Right hindlimb (tissue), 1 donor: ENCODE measurements at places on chromosomes 16 and 17.

GRCh38 chr17:35915153-35915964 is 15.2 kb downstream of the RDM1 start:
- no peak for DNase-seq

DNA sequence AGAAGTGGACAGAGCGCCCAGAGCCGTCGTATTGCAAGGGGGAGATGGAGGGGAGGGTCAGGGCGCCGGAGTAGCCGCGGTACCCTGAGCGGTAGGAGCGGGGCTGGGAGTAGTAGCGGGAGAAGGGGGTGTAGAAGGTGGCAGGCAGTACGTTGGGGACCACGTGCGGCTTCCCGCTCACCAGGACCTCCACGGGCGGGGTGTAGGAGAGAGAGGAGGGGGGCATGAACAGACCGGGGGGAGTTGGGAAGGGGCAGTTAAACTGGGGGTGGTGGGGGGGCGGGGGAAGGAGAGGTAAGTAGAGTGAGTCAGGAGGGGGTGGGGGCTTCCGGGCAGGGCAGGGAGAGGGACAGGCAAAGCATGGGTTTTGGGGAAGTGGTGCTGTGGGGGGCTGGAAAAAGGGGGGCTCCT is 16.8 kb downstream of the ST6GALNAC2 start:
- no peak for DNase-seq

- no peak for DNase-seq
These were observed 27.7 kb upstream of the CHMP6 start for GRCh38 chr17:80963812-80964543.

GRCh38 chr16:74291577-74292208 is 4.9 kb upstream of the PSMD7 start:
- DNase-seq = no peak

- no peak for DNase-seq
These were observed 55.9 kb downstream of the TBC1D16 start for GRCh38 chr17:79979816-79980215.

- DNase-seq = no peak
These were observed 81.3 kb downstream of the METRNL start for GRCh38 chr17:83160443-83161297.

DNA sequence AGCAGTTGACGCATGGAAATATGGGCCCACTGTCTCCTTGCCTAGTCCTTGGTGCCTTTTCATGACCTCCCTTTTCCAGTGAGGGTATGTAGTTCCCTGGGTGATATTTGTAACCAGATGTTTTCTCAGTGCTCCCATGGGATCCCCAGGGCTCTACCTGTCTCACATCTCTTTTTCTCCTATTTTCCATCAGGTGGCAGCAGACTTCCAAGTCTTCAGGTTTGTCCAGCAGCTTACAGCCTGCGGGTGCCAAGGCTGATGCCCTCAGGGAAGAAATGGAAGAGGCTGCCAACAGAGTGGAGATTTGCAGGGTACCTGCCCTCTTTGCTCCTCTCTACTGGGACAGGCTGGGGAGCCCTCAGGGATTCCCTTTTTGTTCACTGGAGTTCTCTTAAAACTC is 89.1 kb downstream of the ELAC2 start:
- DNase-seq = no peak

GRCh38 chr16:3282103-3282729 is 1.1 kb upstream of the ZNF263 start:
- no peak for DNase-seq

- no peak for DNase-seq
These were observed 12.3 kb upstream of the CARMIL2 start for GRCh38 chr16:67632415-67633172.

DNA sequence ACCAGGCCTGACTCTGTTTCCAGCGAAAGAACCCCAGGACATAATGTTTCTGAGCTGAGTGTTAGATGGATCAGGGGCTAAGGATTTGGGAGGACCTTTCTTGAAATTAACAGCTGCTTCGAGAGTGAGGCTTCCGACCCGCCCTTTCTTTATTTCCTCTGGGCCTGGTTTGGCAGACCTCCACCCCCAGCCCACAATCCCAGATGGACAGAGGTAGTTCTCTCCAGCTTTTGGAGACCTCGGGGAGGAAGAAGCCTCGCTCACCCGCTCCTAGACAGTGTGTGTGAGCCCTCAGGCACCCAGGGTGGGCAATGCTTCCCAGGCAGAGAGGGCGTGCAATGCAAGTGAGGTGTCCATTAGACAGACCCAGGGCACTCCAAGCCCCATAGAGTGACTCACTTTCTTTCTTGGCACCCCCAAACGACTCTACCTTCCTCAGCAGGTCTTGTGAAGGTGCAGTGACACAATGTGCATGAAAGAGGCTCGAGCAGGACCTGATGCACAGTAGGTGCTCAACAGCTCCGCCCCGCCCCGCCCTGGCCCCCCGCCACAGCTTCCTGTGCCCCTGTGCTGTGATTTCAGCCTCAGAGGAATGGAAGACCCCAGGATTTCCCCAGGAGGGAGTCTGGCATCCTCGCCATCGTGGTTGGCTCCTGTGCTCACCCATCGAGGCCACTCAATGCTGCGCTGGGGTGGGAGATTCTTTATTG is 50.7 kb upstream of the TOB1 start:
- DNase-seq = no peak

DNA sequence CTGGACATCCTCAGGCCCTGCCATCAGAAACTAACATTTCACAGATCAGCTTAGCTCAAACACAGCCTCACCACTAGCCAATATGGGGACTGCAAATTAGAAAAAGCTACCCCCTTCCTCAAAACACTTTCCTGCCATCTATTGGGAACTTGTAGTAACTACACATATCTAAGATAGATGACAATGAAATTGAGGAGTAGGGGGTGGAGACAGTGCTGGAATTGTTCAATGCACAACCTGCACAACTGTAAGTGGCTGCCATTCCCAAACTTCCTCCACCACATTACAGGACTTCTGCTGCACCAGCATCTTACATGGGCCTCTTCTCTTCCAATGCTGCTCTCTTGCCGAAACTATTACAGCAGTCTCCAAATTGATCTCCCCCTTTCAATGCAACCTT is 21.9 kb downstream of the AIPL1 start:
- DNase-seq = no peak

DNA sequence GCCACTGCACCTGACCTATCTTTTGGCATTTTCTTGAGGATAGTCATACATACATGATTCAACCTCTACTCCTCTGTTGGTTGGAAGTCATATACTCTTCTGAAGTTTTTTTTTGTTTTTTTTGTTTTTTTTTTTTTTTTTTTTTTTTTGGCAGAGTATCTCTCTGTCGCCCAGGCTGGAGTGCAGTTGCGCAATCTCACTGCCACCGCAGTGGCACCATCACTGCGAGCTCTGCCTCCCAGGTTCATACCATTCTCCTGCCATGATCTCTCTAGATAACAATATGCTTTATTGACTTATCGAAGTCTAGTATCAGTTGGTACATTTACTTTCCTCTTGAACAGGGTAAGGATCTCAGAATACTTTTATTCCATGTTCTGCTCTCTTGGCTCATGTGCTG is 224.2 kb upstream of the WSCD1 start:
- no peak for DNase-seq

DNA sequence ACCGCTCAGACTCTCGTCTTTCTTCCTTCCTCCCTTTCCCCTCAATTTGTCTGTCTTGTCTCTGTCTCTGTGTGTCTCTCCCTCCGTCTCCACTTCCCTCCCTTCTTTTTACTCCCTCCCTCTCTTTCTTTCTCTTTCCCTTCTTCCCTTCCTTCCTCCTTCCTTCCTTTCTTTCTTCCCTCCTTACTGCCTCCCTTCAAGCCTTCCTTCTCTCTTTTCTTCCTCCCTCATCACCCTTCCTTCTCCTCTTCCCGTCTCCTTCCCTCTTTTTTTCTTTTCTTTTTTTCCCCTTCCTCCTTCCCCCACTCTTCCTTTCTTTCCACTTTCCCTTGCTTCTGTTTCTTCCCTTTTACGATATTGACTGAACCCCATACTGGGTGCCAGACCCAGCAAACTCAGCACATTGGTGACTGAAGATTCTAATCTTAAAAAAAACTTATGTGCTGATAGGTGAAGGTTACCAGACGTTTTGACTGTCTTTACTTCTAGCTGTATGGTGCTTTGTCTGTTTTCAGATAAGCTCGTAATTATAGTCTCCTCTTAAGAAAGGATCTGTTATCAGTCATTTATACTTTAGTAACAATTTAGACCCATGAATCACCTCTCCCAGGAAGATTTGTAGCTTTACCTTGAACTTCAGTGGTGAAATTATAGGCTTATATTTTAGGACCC is 481 bp upstream of the BRD7 start:
- no peak for DNase-seq

DNA sequence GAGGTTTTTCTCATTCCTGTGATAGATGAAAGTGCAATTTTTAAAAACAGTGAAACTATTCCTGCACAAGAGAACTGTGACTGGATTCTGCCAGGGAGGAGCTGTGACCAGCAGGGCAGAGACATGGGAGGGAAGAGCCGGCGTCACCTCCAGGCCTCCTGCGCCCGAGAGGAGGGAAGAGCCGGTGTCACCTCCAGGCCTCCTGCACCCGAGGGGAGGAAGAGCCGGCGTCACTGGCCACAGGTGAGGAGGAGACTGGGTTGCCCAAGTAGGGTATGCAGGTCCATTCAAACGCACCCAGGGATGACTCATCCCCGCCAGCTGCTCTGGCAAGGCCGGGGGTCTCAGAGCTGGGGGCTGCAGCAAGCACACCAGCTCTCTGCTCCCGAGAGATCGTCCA is 56.7 kb downstream of the METRNL start:
- no peak for DNase-seq

DNA sequence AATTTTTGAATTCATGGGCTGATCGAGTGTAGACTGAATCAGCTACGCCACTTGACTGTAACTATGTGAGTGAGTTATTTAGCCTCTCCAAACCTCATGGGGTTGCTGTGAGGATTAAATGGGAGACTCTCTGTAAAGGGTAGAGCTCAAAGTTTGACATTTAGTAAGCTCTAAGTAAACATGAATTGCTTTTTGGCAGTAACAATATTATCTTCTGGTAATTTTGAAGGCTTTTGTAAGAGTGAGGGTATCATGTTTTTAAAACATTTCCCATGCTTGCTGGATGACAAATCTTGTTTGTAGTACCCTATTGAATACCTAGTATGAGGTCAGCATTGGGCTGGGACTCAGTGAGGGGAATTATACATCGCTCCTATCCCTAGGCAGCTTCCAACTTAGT is 35.3 kb downstream of the MRTFB start:
- DNase-seq = no peak

GRCh38 chr17:81537856-81538555 is 9.8 kb downstream of the FSCN2 start:
- peak; percentile 69 for DNase-seq

DNA sequence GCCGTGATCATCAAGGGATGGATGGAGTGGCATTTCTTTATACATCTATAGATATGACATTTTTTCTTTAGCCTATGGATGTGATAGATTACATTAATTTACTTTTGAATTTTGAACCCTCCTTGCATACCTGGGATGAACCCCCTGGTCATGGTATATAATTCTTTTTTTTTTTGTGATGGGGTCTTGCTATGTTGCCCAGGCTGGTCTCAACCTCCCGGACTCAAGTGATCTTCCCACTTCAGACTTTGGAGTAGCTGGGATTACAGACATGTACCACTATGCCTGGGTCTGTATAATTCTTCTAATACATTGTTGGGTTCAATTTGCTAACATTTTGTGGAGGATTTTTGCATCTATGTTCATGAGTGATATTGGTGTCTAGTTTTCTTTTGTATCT is 1.7 kb upstream of the TNS4 start:
- DNase-seq = no peak

DNA sequence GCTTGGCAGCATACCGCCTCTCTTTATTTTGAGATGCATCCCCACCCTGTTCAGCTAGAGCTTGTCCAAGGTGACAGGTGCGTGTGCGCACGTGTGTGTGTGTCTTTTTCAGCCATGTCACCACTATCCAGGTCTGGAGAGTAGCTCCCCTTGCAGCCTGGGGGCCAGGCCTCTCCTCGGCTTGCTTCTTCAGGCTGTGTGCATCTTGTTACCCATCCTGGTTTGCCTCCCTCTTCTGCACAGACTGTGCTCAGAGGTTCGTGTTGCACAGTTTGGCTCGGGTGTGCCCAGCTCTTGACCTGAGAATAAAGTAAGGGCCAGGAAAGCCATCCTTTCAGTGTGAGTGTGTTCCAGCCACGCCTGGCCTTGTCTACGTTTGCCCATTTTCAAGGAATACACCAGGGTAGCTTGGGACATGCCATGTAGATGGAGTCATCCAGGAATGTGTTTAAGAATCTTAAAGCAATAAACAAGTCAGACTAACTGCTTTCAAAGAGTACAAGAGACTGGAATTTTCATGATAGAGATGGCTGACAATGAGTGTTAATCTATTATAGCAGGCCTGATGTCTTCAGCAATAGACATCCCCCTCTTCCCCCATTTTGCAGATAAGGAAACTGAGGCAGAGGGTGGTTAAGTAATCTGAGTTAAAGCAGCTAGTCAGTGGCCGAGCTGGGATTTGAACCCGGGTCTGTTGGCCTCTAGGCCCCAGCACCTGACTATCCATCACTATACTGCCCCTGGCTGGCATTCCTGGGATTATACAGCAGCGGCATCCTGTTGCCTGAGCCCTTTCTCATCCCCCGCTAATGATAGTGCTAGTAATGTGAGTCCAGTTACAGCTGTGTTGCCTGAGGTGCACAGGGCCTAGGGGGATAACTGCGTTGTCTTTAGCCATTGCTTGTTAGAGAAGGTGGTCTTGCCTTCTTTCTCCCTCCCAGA is 77.9 kb downstream of the KSR1 start:
- no peak for DNase-seq
